ENCODE measurements at places on chromosomes 2 and 18.

DNA sequence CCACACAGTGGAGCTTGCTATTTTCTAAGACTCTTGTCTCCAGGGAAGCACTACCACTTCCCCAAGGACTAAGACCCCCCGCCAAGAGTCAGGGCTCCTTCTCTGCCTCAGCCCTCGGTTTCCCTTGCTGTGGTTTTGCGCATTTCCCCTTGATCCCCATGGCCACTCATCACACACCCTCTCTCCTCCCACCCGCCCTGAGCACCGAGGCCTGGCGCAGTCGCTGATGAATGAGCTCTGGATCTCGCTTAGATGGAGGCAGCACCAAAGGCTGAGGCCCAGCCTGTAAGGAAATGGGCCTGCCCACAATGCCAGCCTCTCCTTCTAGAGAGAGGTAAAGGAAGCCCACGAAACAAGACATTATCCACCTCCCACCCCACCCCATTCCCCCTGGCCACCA lies 96.9 kb downstream of the TNS1 start:
- H3K27me3 ChIP-seq: no peaks in the 10 kb centered on the region
- peaks cover 61% of the 10 kb centered on the region for H3K4me1 ChIP-seq
- peak overlapping the region; percentile 17 for H3K27ac ChIP-seq
- H3K36me3 ChIP-seq: no peaks in the 10 kb centered on the region
- DNase-seq: no peak

- no peak overlapping the region for H3K27ac ChIP-seq
These were observed 62.3 kb upstream of the FSIP2 start for GRCh38 chr2:185676316-185676715.

DNA sequence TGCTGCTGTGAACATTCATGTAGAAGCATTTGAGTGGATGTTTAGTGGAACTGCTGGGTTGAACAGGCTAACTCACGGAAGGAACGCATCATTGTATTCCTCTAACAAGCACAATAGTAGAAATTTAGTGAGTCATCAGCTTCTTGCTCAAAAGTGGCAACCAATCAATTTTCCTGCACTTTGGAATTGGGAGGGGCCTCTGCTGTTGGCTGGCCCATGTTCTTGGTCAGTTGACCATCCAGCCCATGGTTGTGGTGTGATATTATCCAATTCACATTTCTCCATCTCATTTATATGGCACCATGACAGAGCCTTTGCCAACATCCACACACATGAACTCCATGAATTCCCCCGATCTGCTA lies 95.0 kb downstream of the TNFRSF11A start:
- H3K27me3 ChIP-seq: no peaks in the 10 kb centered on the region
- H3K4me1 ChIP-seq: peaks cover 6% of the 10 kb centered on the region
- no peak for DNase-seq
- peak overlapping the region; percentile 80 for H3K27ac ChIP-seq
- H3K36me3 ChIP-seq: no peaks in the 10 kb centered on the region
- peak overlapping the region; percentile 22 for H3K4me3 ChIP-seq

DNA sequence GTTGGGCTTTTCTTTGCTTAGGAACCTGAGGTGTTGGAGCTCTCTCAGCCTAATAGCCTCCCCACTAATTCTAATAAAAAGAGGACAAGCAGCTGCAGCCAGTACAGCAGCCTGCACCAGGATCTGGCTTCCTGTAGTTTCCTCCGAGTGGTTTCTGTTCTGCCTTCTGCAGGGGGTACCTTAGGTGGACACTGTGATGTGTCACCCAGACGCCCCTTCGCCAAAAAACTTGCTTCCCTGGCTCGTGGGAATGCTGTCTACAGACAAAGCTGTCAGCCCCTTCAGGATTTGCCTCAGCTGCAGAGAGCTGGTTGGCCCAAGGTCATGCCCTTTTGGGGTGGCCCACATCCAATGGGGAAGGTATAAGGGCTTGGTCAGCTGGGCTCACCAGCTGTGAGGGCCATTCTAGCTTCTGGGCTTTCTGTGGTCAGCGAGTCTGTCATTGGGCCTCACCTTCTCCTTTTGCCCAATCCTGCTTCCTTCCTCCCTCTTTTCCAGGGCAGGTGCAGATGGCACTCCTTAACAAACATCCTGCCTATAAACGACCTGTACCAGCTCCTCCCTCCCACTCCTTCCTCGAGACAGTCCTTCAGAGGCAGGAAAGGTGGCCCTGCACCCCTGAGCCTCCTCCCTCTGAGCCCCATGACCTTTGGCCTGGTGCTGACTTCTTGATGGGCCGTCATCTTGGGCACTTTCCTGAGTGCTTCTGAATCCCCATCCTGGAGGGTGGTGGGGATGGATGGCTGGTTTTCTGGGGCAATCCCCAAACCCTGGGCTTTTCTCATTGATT lies 44.0 kb upstream of the ROCK2 start:
- peaks cover 10% of the 10 kb centered on the region for H3K4me1 ChIP-seq
- H3K4me3 ChIP-seq: peak overlapping the region; percentile 2
- no peak for DNase-seq
- H3K27me3 ChIP-seq: no peaks in the 10 kb centered on the region
- H3K27ac ChIP-seq: peak overlapping the region; percentile 45

DNA sequence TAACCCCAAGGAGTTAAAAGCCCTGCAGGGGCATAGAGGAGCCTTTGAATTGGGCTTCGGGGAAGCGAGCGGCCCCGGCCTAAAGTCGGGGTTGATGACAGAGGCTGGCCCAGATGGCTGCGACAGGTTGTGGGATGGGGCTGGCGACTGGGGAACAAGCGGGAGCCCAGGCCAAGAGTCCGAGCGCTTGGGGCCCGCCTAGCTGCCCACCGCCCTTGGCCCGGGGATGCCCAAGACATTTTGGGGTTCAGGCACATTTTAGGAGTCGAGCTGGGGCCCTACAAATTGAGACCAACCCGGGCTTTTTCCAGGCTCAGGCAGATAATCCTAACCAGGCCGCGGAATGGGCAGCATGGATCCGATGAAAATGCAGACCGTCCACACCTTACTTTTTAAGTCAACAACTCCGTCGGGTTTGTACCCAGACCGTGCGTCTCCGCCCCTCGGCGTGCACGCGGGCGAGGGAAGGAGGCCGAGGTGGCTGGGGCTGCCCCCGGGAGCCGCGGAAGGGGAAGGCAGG lies 507 bp downstream of the RTKN start:
- H3K4me3 ChIP-seq: peak overlapping the region; percentile 76
- peaks cover 9% of the 10 kb centered on the region for H3K4me1 ChIP-seq
- no peaks in the 10 kb centered on the region for H3K27me3 ChIP-seq
- H3K36me3 ChIP-seq: no peaks in the 10 kb centered on the region
- DNase-seq: no peak

DNA sequence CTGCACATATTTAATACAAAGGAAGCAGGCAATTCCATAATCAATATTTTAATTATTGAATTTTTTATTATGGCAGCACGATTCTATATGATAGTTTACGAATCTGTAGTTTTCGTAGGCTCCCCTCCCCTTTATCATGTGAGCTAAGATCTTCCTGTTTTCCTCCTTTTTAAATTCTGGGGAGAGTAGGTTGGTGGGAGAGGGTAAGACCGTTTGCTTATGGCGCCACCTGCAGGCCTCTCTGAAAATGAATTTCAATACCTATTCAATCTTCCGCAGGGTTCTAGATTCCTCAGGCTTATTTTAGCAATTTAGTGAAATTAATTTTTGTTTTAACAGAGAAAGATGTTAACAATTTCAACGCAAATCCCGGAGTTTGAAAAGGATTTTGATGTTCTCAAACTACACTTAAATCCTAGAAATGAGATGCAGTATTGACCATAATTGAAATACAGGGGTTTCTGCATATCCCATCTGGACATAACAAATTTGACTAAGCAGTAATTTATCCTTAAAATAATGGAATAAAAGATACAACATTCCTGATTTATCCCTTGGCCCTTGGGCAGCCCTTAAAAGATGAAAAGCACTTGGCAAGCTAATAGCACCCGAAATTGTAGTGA lies 12.8 kb upstream of the GBX2 start:
- H3K27ac ChIP-seq: no peak overlapping the region
- no peak for DNase-seq
- H3K4me3 ChIP-seq: no peak overlapping the region

DNA sequence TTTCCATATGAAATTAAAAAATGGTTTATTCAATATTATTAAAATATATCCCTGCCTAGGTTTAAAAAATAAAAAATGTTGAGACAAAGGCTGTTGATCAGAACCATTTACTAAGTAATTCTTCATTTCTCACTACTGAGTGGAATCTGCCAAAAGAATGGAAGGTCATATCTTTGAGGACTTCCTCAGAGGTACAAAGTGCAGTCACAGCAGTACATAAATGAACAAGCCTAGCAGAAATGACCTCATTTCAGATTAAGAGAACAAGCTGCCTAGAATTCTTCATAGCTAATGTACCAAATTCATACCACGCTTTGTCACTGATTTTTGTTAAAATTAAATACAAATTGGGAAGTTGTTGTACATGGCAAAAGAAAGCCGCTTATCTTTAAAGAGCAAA lies 318.9 kb upstream of the TFPI start:
- no peaks in the 10 kb centered on the region for H3K36me3 ChIP-seq
- H3K4me3 ChIP-seq: no peak overlapping the region
- no peak overlapping the region for H3K27ac ChIP-seq
- no peaks in the 10 kb centered on the region for H3K4me1 ChIP-seq
- no peak for DNase-seq

DNA sequence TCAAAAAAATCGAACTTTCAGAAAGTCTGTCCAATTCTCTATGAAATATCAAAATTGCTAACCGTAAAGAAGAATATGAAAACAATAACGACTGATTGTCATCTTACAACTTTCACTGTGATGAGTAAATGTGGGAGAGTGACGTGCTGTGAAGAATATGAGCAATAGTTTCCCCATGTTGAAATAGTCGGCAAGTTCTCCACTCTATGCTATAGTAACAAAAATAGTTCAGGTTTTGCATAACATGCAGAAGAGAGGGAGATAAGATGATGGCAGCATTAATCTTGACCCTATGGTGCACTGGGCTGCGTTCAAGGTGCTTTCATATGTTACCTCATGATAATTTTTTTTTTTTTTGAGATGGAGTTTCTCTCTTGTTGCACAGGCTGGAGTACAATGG lies 196.8 kb upstream of the CYRIA start:
- no peaks in the 10 kb centered on the region for H3K4me1 ChIP-seq
- H3K27me3 ChIP-seq: no peaks in the 10 kb centered on the region
- H3K4me3 ChIP-seq: no peak overlapping the region
- no peak for DNase-seq

DNA sequence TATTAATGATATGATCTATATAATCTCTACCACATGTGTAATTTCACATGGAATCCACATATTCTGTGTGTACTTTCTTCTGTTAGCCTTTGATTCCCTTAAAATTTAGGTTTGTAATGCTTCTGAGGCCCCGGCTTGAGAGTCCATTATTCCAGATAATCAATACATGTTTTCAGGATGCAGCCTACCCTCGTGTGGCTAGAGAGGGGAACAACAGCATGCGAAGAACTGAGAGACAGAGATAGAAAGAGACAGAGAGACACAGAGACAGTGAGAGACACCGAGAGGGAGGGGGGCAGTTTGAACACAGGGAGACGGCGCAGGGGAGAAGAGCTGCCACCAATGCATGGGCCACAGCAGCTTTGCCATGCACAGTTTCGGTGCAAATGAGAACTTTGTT lies 185.4 kb downstream of the SNTG2 start:
- no peak overlapping the region for H3K27ac ChIP-seq
- H3K27me3 ChIP-seq: no peaks in the 10 kb centered on the region
- no peak overlapping the region for H3K4me3 ChIP-seq
- H3K4me1 ChIP-seq: no peaks in the 10 kb centered on the region
- no peaks in the 10 kb centered on the region for H3K36me3 ChIP-seq

DNA sequence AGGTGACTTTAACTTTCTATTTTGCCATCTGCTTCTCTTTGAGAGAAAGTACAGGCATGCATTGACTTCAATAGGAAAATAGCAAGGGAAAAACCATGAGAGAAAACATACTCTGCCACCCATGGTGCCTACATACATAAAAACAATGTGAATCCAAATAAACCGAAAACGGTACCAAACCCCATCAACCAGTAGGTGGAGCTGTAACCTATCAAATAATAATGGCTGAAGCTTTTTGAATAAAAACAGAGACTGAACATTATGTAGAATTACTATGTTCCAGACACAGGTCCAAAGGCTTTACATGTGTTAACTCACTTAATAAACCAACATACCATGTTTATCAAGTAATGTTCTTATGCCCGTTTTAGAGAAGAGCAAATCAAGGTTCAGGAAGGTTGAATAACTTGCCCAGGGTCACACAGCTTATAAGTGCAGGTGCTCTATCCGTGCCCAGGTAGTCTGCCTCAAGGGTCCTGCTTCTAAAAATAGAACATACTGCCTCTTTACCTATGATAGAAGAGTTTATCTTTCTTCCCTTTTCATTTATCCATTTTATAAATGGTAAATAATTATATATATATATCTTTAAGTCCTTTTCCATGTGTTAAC lies 293.9 kb upstream of the SYT4 start:
- H3K4me1 ChIP-seq: no peaks in the 10 kb centered on the region
- no peaks in the 10 kb centered on the region for H3K27me3 ChIP-seq
- DNase-seq: no peak
- H3K4me3 ChIP-seq: no peak overlapping the region

DNA sequence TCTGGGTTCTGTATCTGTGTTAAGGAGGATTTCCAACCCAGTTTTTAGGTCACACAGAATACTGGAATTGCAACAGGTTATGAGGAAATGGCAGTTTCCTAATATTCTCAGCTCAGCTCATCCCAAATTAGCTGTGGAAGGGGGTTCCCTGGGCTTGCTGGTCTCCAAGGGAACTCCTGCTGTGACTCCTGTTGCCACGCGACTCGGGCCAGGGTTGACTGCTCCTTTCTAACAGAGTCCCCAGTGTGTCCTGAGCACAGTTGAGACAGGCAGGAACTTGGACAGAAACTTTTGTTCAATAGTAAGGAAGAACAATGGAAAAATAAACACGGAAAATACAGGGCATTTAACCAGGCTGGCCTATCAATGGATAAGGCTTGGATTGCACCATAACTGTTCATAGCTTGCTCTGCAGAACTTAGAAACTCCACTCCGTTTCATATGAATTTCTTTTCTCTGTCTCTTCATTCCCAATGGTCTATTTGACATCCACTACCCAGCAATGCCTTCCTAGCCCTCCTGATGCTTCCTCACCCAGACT lies 3.8 kb upstream of the ROCK2 start:
- no peaks in the 10 kb centered on the region for H3K36me3 ChIP-seq
- H3K4me1 ChIP-seq: peaks cover 21% of the 10 kb centered on the region
- H3K4me3 ChIP-seq: no peak overlapping the region

- H3K4me3 ChIP-seq: no peak overlapping the region
- no peak overlapping the region for H3K27ac ChIP-seq
- DNase-seq: no peak
- H3K36me3 ChIP-seq: no peaks in the 10 kb centered on the region
These were observed 111.5 kb upstream of the MGAT5 start for GRCh38 chr2:134142341-134142738.

GRCh38 chr2:69007603-69008002 lies 5.4 kb upstream of the ANTXR1 start:
- no peak overlapping the region for H3K4me3 ChIP-seq
- no peak for DNase-seq
- H3K27me3 ChIP-seq: no peaks in the 10 kb centered on the region
- H3K4me1 ChIP-seq: no peaks in the 10 kb centered on the region
- H3K36me3 ChIP-seq: no peaks in the 10 kb centered on the region

- peak overlapping the region; percentile 89 for H3K27ac ChIP-seq
- no peaks in the 10 kb centered on the region for H3K27me3 ChIP-seq
- H3K36me3 ChIP-seq: no peaks in the 10 kb centered on the region
These were observed 117.3 kb upstream of the MSTN start for GRCh38 chr2:190179754-190180312.
